Fibroblast of skin of back (primary cell): ENCODE measurements at places on chromosomes 6 and 20.

DNA sequence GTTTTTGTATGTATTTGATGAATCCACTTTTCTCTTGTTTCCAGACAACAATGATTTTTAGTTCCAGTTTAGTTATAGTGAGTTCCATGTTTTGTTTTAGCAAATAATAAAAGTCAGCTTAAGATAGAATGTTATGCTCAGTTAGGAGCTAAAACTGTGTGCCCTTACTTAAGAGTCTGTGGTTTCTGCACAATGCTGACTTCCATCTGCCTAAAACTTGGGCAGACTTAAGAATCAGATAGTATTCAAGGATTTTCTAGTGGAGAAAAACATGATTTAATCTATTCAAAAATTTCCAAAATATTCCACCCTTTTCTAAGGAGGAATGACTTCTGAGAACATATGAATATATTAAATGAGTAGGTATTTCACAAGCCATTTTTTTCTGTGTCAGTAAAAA is 32.8 kb downstream of the LAMA4 start:
- no peak for DNase-seq

DNA sequence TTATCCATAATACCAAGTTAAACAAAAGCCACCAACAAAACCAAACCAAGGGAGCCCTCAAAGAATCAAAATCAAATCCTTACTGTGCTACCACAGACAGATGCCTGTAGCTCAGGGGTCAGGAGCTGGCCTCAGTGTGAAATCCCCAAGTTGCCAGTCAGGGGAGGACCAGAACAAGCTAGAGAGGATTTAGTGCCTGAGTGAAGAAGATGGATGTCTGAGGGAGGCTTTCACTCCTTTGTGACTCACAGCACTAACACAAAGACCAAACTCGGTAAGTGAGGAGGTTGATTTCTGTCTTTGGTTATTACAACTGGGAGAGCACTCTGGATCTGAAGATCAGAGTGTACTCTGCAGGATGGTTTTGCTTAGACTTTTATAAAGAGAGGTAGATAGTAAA is 189.9 kb upstream of the ZNF184 start:
- no peak for DNase-seq

DNA sequence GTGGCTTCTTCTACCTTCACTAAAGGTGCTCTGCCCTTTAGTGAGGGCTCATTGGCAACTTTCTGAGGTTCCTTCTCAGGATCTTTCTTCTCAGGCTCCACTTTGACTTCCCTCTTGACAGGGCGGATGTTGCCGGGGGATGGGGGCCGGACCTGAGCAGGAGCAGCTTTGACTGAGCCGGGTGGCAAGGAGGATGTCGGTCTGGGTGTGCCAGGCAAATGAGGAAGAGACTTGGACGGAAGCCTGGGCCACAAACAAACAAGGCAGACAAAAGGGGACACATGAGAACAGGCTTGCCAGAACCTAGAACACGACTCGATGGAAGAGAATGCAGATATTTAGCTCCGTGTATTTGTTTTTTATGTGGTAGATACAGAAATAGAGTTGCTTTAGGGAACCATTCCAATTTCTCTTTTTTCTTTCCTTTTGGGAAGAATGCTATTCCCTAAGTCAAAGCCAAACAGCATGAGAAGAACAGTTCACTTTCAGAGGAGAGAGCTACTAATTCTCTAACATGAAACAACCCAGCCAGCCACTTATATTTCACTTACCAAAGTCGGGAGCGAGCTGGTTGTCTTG is 76.2 kb upstream of the BCLAF1 start:
- peak; percentile 5 for DNase-seq

- peak; percentile 65 for DNase-seq
Observed at GRCh38 chr6:106037060-106037459, 49.1 kb upstream of the PRDM1 start.

- DNase-seq, result no peak
Observed at GRCh38 chr6:154261688-154262397, 94.8 kb downstream of the IPCEF1 start.

DNA sequence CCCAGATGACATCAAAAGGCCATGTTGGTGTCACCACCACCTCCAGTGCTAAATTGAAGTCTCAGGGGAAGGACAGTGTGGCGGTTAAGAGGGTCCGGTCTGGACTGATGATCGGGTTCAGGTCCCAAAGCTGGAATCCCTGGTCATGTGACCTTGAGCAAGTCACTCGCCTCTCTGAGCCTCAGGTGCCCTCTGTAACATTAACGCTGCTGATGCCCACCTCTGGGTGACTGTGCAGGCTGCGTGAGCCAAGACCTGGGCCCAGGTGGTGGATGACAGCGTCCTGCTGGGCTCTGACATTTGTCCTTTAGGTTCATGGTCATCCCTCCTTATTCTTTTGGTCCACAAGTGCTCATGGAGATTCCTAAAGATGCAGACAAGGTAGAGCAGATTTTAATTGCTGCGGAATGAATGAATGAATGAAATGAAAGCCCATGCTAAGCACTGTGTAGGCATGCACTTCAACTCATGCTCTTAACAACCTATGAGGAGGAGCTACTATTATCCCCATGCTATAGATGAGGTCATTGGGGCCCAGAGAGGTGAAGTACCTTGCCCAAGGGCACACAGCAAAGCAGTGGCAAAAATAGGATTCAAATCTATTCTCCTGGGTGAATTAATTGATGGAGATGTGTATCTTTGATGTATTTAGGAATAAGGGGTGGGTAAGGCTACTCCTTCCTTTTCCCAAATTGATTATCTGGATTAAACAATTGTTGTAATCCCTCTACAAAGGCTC is 649 bp upstream of the BPIFB1 start:
- no peak for DNase-seq

DNA sequence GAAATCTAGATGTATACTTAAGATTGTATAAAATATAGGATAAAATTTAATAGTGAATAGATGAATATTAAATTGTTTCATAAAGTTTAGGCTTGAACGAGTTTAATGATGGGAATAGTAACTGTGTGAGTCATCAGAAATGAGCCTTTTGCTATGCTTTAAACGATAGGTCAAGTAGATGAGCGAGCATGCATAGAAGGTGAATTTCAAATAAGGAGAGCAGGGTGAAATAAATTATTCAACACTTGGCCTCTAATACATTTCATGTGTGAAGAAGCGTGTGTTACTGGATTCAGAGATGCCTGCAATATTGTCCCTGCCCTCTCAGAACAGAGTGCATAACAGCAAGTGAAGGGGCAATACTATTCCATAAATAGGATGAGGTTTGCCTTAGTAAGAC is 74.4 kb upstream of the EYA4 start:
- no peak for DNase-seq

DNA sequence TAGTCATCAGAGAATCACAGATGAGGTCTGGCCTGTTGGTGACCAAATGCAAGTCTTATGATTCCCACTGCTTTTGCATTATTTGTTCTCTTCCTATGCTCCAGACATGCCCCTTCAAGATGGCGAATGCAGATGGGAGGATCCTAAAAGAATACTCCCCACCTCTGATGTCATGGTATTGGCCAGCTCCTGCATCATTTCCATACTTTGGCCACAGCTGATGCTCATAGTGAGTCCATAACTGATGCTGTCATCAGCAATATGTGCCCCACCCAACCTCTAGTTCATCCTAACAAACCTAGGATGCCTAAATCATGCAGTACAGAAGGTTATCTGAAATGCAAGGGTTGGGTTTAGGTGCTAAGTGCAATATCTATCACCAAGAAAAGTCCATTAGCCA is 5.4 kb upstream of the WFDC9 start:
- no peak for DNase-seq

GRCh38 chr6:36888654-36889481 is 3.1 kb downstream of the C6orf89 start:
- DNase-seq, result no peak

GRCh38 chr20:38935967-38936407 is 9.8 kb downstream of the FAM83D start:
- no peak for DNase-seq

DNA sequence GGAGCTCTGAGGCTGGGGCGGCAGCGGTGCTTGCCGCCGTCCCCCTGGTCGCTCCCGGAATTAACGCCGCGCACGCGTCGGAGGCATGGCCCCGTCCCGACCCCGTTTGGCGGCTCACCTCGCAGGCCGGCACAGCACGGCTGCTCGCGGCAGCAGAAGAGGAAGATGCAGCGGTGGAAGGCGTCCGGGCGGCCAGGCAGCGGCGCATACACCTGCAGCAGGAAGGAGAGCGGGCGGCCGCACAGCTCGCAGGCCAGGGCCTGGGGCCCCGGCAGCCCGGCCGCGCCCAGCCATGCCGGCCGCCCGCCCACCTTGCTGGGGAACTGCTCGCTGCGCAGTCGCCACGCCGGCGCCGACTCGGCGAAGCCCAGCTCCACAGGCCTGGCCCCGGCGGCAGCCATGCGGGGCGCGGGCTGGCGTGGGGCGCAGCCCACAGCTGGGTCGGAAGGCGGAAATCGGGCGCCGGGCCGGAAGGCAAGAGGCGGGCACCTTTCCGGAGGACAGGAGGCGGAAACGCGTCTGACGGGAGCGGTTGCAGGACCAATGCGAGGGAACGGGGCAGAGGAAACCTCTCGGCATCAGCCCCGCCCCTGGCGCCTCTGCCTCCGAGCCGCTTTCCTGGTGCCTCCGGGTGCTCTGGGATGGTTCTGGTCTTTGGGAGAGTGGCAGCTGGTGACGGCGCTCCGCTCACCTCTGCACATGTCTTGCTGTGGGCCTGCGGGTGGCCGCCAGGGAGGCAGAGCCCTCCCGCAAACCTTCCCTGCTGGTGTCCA is at the start of gene PDCD2:
Gene PDCD2, minus strand, starts transcription at position 457 of the 773 bp plus-strand sequence. Its CDS starts 56 bp downstream, at position 401.
- peak; percentile 92 for DNase-seq

- no peak for DNase-seq
Observed at GRCh38 chr6:87628424-87628823, 38.5 kb downstream of the ORC3 start.

- DNase-seq, result no peak
Observed at GRCh38 chr6:26473429-26473757, 15.6 kb downstream of the BTN2A1 start.
